ENCODE measurements at places on chromosomes 12 and 14.

GRCh38 chr12:28242496-28243309 lies 52.4 kb downstream of the CCDC91 start:
- no peaks in the 10 kb centered on the region for H3K36me3 ChIP-seq
- no peaks in the 10 kb centered on the region for H3K4me1 ChIP-seq
- DNase-seq, result no peak
- no peaks in the 10 kb centered on the region for H3K27me3 ChIP-seq
- H3K4me3 ChIP-seq, result no peak overlapping the region

DNA sequence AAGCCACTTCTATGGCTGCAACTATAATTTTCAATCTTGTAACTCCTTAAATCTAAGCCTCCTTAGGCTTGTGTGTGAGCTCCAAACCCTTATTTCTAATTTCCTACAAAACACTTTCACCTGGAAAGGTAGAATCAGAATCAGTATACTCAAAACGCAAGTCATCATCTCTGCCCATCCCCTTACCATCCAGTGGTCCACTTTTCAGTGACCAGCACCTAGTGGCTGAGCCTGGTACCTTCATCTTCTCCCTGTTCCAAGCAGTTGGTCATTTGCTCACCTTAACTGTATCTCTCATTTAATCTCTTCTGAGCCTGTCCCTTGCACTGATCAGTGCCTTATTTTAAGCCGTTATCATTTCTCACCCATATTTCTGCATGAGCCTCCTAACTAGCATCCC lies 107.9 kb downstream of the PPM1H start:
- H3K4me1 ChIP-seq, result peaks cover 2% of the 10 kb centered on the region
- H3K36me3 ChIP-seq, result no peaks in the 10 kb centered on the region
- no peak overlapping the region for H3K27ac ChIP-seq
- no peak for DNase-seq
- no peak overlapping the region for H3K4me3 ChIP-seq
- no peaks in the 10 kb centered on the region for H3K27me3 ChIP-seq

DNA sequence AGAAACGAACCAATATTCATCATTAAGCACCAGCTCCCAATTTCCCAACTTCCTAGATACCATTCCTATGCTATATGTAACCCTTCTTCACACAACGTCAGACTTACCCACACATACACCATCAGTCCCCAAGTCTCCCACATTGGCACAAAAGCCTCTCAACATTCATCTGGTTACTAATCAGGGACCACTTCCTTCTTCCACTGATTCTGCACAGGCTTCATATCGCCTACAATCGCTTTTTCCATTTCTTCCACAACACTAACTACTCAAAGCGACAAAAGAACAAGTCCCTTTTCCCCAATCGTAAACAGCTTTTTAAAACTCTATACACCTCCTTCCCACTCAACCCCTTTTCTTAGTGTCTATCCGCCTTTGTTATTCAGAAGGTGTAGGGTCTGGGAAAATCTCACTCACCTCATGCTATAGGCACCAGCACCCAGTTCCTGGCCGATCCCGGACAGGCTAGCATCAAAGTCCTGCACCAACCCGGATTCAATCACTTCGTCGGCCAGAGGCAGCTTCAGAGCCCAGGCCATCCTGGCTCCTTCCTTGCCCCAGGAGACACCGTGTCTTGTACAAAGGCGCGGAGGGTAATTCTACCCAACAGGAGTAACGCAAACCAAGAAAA lies 936 bp downstream of the TFCP2 start:
- peak overlapping the region; percentile 86 for H3K4me3 ChIP-seq
- no peaks in the 10 kb centered on the region for H3K4me1 ChIP-seq
- no peaks in the 10 kb centered on the region for H3K27me3 ChIP-seq
- no peak for DNase-seq

- no peaks in the 10 kb centered on the region for H3K36me3 ChIP-seq
- H3K27ac ChIP-seq, result no peak overlapping the region
- no peak overlapping the region for H3K4me3 ChIP-seq
- H3K27me3 ChIP-seq, result no peaks in the 10 kb centered on the region
Measured at GRCh38 chr12:104154286-104154685, 16.3 kb upstream of the NFYB start.

DNA sequence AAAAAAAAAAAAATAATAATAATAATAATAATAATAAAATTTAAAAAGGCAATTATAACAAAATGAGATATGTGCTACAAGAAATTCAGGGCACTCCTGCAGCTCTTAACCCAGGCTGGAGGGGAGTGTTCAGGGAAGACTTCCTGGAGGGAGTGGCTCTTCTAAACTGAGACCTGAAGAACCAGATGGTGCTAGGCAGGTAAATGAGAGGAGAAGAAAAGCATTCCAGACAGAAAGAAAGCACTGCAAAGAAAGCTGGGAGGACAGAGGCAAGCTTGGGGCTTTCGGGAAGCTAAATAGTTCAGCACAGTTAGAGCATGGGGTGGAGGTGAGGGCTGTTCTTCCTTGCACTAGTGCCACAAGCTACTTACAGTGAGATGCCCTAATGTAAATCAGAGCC lies 9.9 kb upstream of the SRSF9 start:
- no peak overlapping the region for H3K4me3 ChIP-seq
- DNase-seq, result no peak
- H3K36me3 ChIP-seq, result peaks cover 2% of the 10 kb centered on the region
- H3K27me3 ChIP-seq, result peaks cover 2% of the 10 kb centered on the region
- H3K27ac ChIP-seq, result no peak overlapping the region

DNA sequence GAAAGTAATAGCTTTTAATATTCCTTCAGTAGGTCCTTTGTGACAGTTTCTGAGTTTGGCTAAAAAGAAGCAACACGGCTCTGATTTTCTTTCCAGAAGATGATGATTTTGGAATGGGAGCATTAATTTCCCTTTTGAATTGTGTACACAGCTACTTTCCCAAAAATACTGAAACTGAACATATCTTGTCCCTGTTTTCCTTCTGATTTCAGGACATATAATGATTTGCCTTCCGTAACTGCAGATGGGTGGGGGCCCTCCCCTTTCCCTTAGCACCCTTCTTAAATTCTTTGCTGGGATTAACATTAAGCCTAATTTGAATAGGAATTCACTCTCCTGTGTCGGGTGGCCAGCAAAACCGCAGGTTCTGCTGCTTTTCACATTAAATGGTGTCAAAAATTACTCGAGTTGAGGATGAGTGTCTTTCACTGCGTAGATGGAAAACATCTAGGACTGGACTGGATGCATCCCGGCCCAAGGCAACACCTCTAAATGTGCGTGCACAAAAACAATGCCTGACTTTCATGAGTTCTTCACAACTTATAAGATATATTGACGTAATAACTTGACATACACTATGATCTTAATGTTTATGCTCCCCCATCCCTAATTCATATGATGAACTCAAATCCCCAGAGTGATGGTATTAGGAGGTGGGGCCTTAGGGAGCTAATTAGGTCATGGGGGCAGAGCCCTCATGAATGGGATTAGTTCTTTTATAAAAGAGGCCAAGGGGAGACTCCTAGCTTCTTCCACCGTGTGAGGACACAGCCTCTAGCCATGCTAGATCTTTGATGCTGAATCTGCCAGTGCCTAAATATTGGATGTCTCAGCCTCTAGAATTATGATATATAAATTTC lies 158.1 kb downstream of the AEBP2 start:
- H3K27ac ChIP-seq, result peak overlapping the region; percentile 23
- no peaks in the 10 kb centered on the region for H3K27me3 ChIP-seq
- H3K4me1 ChIP-seq, result no peaks in the 10 kb centered on the region
- no peaks in the 10 kb centered on the region for H3K36me3 ChIP-seq

GRCh38 chr14:96100161-96101064 lies 61.3 kb downstream of the C14orf132 start:
- DNase-seq, result peak; percentile 78
- peaks cover 4% of the 10 kb centered on the region for H3K4me1 ChIP-seq
- H3K27me3 ChIP-seq, result no peaks in the 10 kb centered on the region
- no peak overlapping the region for H3K4me3 ChIP-seq
- no peaks in the 10 kb centered on the region for H3K36me3 ChIP-seq

DNA sequence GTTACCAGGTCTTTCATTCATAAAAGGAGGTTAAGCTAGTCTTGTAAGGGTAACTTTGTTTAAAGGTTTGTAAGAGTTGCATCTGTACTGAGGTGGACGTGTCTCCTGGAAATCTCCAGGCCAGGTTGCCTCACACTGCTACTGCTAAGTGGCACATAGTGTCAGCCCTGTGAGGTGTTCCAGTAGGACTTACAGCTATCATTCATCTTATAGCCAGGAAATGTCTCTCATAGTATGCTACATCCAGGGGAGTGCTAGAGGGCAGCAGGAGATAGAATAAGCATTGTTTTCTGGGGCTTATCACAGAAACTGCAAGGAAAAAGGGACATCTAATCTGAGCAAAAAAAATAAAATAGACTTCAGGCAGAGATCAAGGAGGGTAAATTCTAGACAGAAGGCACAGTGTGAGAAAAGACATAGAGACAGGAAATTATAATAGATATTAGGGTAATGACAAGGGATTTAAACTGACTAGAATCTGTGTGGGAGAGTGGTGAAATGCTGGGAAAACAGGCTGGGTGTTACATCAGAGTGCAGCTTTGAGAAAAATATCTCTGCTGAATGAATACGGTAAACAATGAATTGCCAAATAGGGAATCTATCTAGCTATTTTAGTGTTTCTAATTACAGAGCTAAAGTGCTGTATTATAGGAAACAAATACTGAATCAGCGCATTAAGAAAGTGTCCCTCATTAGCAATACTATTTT lies 205.1 kb upstream of the ABCD2 start:
- H3K36me3 ChIP-seq, result no peaks in the 10 kb centered on the region
- no peaks in the 10 kb centered on the region for H3K27me3 ChIP-seq
- DNase-seq, result no peak
- H3K4me3 ChIP-seq, result no peak overlapping the region
- H3K27ac ChIP-seq, result no peak overlapping the region
- no peaks in the 10 kb centered on the region for H3K4me1 ChIP-seq

DNA sequence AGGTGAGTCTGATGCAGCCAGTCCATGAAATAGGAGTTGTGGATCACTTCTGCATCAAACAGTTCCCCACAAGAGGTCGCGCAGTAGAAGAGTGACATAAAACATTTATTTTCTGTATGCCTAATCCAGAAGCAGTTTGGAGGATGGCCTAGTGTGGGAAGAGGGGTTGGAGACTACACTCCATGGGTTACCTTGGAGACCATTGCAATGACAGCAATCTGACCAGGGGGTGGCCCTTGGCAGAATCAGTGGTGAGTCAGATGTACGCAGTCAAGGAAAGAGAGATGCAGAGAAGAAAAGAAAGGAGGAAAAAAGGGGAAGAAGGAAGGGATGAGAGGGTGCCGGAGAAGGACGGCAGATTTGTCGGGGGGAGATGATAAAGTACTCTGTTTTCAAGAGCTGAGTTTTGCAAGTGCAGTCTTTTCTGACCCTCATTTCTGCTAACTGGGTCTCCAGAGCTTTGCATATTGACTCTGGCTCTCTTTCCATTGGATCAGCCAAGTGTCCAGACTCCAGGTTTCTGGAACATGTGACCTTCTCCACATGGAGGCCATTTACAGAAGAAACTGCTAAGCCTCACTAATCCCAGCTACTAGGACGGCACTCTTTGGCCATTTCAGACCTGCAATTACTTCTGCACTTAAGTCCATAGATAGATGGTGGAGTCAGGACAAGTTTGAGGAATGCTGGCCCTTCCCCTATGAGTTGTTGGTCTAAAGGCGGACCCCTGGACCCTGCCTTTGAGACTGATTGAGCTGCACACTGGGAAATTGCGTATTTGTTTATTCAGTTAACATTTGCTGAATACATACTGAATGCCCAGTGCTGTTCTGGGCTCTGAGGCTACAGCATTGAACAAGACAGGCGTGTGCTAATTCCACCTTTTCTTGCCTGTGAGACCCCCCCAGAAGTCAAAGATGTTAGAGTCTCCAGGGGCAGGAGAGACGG lies 424.2 kb downstream of the BCL11B start:
- no peak for DNase-seq
- no peaks in the 10 kb centered on the region for H3K27me3 ChIP-seq
- H3K4me1 ChIP-seq, result no peaks in the 10 kb centered on the region

DNA sequence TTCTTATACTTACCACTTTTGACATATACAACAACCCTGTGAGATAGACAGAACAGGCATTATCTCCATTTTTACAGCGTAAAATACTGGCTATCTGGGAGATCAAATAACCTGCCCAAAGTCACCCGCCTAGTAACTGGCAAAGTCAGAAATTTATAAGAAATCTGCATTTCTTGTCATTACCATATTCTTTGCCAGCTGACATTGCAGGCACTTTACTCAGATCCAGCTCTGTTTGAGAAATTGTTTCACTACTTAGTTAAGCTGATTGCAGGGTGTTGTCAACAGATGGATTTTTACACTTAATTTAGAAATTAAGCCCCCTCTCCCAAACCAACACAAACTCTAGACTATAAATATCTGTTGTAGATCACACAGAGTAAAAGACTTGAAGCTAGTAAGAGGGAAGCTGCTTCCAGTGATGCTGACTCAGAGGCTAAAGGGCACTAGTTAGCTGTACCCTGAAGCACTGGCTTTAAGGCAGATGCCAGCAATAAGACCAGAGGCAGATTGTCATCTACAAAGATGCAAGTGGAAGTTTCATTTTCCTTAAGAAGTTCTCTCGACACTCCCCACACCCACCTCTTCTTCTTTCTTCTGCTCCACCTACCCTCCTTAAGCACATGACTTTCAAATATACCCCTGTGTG lies 153.1 kb downstream of the ANO6 start:
- H3K27me3 ChIP-seq, result no peaks in the 10 kb centered on the region
- no peak overlapping the region for H3K4me3 ChIP-seq
- DNase-seq, result no peak
- no peaks in the 10 kb centered on the region for H3K4me1 ChIP-seq
- H3K27ac ChIP-seq, result no peak overlapping the region

- no peak overlapping the region for H3K27ac ChIP-seq
- DNase-seq, result no peak
- no peak overlapping the region for H3K4me3 ChIP-seq
- no peaks in the 10 kb centered on the region for H3K36me3 ChIP-seq
Measured at GRCh38 chr12:77070800-77071449, 5.6 kb upstream of the E2F7 start.

DNA sequence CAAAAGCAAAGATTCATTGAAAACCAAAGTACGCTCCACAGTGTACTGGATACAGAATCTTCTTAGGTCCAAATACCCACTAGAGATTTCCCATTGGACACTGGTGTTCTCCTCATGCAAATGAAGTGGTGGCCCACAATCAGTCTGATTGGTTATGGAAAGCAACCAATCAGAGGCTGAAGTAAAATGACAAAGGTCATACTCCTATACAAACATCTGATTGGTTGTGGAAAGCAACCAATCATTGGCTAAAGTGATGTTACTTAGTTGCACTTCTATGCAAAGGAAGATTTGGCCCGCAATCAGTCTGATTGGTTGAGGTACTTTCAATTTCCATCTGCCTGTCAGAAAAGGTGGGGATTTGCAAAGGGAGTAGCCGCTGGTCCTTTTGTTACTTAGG lies 1.3 kb upstream of the WASHC3 start:
- no peak overlapping the region for H3K4me3 ChIP-seq
- no peak overlapping the region for H3K27ac ChIP-seq
- H3K36me3 ChIP-seq, result no peaks in the 10 kb centered on the region
- no peaks in the 10 kb centered on the region for H3K27me3 ChIP-seq

GRCh38 chr14:79378020-79378419 lies 833.3 kb downstream of the DIO2 start:
- no peak for DNase-seq
- no peaks in the 10 kb centered on the region for H3K27me3 ChIP-seq
- H3K4me3 ChIP-seq, result no peak overlapping the region
- no peak overlapping the region for H3K27ac ChIP-seq
